Activated T-helper 2 cell treated with anti-CD3 and anti-CD28 coated beads, Interferon-gamma antibody, Interleukin-2, Interleukin-4, amounts not matched to agents 10 μg/mL and 5 μg/mL and 100 μg/mL, durations not matched to agents 14 hours and 24 hours and 36 hours (primary cell): ENCODE measurements at places on chromosomes 7 and 10. TPM values are rescaled to one million over a fixed set of nuclear protein-coding genes. Genes with fewer than 3 reads are reported as not detected.

DNA sequence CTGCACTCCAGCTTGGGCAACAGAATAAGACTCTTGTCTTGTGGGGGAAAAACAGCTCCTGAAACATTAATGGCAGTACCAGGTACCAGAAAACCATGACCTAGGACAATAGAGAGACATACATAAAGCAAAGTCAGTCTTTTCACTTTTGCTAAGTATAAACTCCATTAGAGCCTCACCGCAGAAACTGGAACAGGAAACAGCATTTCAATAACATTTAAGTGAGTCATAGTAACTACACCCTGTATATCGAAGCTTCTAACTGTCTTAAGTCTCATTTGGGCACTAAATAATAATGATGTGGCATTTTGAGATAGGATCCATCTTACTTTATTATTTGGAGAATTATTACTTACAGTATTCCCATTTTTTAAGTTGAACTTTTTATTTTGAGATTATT is 517.8 kb upstream of the CELF2 start:
- H3K4me1 ChIP-seq = peaks cover 7% of the 10 kb centered on the region
- no peak overlapping the region for H3K4me3 ChIP-seq
- H3K27me3 ChIP-seq = peaks cover 2% of the 10 kb centered on the region
- H3K36me3 ChIP-seq = peaks cover 5% of the 10 kb centered on the region
- no peak for DNase-seq

The PSD gene
- total RNA-seq = 10.6 and 13.4 TPM in 2 replicates

The BMPER gene
- total RNA-seq = not detected in 2 replicates

- no peak overlapping the region for H3K27ac ChIP-seq
- H3K4me3 ChIP-seq = no peak overlapping the region
- H3K27me3 ChIP-seq = peaks cover 5% of the 10 kb centered on the region
- H3K4me1 ChIP-seq = no peaks in the 10 kb centered on the region
These were observed 401.3 kb downstream of the DNAJB6 start for GRCh38 chr7:157738066-157738460.

GRCh38 chr7:121744877-121745276 is 128.1 kb upstream of the PTPRZ1 start:
- no peak overlapping the region for H3K27ac ChIP-seq
- H3K4me1 ChIP-seq = no peaks in the 10 kb centered on the region
- DNase-seq = no peak
- no peak overlapping the region for H3K4me3 ChIP-seq

- no peaks in the 10 kb centered on the region for H3K27me3 ChIP-seq
- H3K36me3 ChIP-seq = no peaks in the 10 kb centered on the region
- no peaks in the 10 kb centered on the region for H3K4me1 ChIP-seq
- no peak overlapping the region for H3K27ac ChIP-seq
- H3K4me3 ChIP-seq = no peak overlapping the region
- no peak for DNase-seq
These were observed 567.5 kb upstream of the SORCS1 start for GRCh38 chr10:107732045-107732444.

DNA sequence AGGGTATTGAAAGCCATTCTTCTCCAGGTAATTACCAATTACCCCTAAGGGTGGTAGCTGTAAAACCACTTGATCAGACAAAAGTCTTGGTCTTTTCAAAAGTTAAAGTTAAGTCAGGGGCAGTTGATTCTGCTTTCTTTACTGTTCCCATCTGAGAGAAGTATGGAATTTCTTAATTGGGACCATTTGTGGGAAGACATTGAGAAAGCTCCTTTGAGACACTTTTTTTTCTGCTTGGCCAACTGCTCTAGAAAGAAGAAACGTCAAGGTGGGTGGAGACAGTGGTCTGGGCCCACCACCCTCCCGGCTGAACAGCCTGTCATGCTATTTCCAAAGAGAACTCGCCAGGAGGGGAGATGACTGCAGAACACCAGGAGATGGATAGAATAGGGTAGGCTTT is 45.3 kb downstream of the WNT2 start:
- H3K27ac ChIP-seq = no peak overlapping the region
- H3K36me3 ChIP-seq = no peaks in the 10 kb centered on the region
- no peaks in the 10 kb centered on the region for H3K27me3 ChIP-seq
- DNase-seq = no peak

The COG5 gene
- total RNA-seq = 35.2 and 36.0 TPM in 2 replicates

The ANKRD22 gene
- not detected in 2 replicates for total RNA-seq

The RBP4 gene
- not detected in 2 replicates for total RNA-seq

DNA sequence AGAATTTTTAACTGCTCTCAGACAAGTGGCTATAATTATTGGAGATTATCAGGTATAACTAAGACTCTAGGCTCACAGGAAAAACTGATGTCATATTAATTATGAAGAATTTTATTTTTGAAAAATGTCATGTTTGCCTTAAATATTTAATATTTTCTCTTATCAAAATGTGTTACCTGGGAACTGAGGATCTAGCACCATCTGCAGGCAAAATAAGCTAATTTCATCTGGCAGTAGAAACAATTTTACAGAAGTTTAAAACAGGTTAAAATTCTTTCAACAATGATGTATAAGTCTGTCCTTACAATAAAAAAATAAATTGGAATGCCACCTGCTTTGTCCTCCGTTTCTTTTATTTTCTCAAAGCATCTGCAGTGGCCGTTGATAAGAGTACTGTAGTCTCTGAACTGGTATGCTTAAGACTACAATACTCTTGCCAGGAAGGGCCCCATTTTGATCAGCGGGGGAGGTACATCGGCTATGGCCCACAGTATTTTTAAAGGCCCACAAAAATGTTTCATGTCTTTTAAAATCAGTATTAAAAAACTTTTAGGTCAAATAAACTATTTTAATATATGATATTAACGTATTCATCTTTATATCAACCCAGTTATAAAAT is 81.3 kb downstream of the VWDE start:
- no peaks in the 10 kb centered on the region for H3K36me3 ChIP-seq
- DNase-seq = no peak
- no peak overlapping the region for H3K27ac ChIP-seq
- H3K4me1 ChIP-seq = no peaks in the 10 kb centered on the region
- no peak overlapping the region for H3K4me3 ChIP-seq
- H3K27me3 ChIP-seq = no peaks in the 10 kb centered on the region

DNA sequence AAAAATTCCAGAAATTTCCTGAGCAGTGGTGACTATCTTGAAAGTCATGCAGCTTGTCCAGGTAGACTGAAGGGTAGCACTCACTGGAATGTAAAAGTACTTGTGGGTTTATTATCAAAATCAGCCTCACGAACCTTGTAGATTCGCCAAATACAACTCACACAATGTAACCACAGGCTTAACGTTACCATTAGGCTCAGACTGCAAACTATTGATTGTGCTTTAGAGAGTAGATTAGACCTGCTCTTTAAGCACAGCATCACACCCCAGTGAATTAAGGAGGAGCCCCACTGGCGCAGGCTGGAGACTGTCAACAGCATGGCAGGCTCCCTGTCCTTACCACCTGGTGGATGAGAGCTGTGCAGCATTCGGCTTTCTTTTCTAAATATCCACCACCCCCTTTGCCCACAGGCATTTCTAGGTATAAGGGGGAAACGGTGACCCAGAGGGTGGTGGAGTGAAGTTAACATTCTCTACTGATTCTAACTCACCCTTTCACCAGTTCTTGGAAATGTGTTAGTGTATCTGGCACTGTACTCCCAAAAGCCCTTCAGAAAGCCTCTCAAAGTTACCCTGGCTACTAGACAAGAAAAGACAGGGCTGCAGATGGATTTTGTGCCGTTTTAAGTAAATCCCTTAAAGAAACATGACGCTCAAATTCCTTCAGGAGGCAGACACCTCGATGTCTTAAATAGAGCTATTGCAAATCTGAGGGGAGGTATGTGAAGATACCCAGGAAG is 56.6 kb downstream of the GSDME start:
- H3K27ac ChIP-seq = no peak overlapping the region
- H3K27me3 ChIP-seq = no peaks in the 10 kb centered on the region
- DNase-seq = no peak
- peaks cover 1% of the 10 kb centered on the region for H3K4me1 ChIP-seq

DNA sequence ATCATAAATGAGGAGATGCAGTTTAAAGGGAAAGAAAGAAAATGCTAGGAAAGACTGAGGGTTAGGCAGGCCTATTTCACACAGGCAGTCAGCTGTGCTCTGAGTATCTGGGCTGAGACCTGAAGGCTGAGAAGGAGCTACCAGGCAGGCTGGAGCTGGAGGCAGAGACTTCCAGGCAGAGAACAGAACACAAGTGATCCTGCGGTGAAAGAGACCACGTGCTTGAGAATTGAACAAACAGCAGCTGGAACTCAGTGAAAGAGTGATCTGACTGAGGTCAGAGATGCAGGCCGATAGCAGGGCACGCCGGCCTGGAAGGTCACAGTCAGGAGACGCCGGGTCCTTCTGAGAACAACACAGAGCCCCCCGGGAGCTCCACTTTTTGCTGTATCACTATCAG is 147.8 kb downstream of the ADAM12 start:
- H3K36me3 ChIP-seq = no peaks in the 10 kb centered on the region
- no peak for DNase-seq
- no peaks in the 10 kb centered on the region for H3K27me3 ChIP-seq
- H3K4me1 ChIP-seq = no peaks in the 10 kb centered on the region

GRCh38 chr7:86411814-86412213 is 231.9 kb upstream of the GRM3 start:
- no peak for DNase-seq
- no peaks in the 10 kb centered on the region for H3K36me3 ChIP-seq
- H3K4me1 ChIP-seq = no peaks in the 10 kb centered on the region
- H3K27ac ChIP-seq = no peak overlapping the region

The CTAGE4 gene
- 1.2 and 1.6 TPM in 2 replicates for total RNA-seq

GRCh38 chr10:6002809-6003510 is 25.6 kb upstream of the IL15RA start:
- DNase-seq = no peak
- H3K27me3 ChIP-seq = peaks cover 6% of the 10 kb centered on the region
- peak overlapping the region; percentile 85 for H3K27ac ChIP-seq
- H3K4me1 ChIP-seq = peaks cover 48% of the 10 kb centered on the region
- H3K4me3 ChIP-seq = peak overlapping the region; percentile 28

DNA sequence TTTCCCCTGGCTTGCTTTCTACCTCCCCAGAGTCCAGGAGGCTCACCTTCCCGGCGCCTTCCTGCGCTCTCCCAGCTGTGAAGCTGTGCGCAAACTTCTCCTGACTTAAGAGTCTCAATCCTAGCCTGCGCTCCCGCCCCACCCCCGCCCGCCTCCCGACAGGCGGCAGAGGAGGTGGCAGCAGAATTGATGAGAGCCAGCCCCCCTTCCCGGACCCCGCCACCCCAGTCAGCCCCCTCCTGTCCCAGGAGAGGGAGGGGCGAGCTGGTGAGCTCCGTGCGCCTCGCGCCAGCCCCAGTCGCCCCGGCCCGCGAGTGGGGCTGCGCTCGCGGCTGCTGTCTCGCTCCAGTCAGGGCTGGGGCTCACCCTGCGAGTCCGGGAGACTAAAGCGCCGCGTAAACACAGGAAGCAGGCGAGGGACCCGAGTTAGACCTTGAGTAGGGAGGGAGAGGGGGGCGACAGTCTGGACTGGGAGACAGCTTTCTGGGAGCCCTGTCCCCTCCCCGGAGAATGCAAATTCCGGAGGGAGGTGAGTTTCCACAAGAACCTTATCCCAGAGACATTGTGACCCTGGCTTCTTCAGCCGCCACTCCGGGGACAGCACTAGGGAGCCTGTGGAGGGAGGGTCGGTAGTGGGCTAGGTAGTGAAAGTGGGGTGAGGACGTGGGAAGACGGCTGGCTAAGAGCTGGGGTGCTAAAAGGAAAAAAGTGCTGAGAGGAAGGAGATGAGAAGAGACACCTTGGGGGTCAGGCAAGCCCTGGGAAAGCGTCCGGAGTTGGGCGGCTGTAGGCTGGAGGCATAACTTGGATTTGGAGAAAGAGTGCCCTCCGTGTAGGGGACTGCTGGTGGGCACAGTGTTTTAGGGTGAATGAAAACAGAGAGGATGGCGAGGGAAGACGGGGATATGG is at the start of gene CALCR:
Gene CALCR, minus strand, starts transcription at position 79 of the 909 bp plus-strand sequence. CDS start 87,743 bp downstream, outside the sequence.
- H3K4me3 ChIP-seq = no peak within 1 kb of the TSS
- no peaks in the 10 kb centered on the region for H3K4me1 ChIP-seq
- H3K27me3 ChIP-seq = peaks cover 45% of the 10 kb centered on the region
- H3K27ac ChIP-seq = no peak within 1 kb of the TSS
- H3K36me3 ChIP-seq = no peaks in the 10 kb centered on the region

The ACSL5 gene
- total RNA-seq = 39.7 and 45.9 TPM in 2 replicates

The TAS2R3 gene
- 1.2 and 1.5 TPM in 2 replicates for total RNA-seq

DNA sequence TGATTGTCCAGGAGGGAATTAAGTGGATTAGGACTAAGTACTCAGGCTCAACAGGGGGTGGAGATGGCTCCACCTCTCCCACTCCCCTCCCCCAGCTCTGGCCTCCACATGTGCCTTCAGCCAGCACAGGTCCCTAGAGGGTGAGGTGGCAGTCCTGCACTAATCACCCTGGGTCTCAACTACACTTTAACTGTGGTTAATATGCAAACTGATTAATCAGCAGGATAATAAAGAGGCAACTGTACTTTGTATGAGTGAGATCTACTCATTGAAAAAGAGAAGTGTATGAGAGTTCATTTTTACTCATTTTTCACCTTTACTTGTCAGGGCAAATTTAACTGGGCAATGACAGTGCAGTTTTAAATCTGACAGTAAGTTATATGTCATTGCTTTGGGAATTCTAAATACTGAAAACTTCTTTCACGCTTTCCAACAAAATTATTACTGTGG is 223.8 kb upstream of the CCDC6 start:
- no peak overlapping the region for H3K4me3 ChIP-seq
- no peak overlapping the region for H3K27ac ChIP-seq
- no peak for DNase-seq
- peaks cover 3% of the 10 kb centered on the region for H3K4me1 ChIP-seq

DNA sequence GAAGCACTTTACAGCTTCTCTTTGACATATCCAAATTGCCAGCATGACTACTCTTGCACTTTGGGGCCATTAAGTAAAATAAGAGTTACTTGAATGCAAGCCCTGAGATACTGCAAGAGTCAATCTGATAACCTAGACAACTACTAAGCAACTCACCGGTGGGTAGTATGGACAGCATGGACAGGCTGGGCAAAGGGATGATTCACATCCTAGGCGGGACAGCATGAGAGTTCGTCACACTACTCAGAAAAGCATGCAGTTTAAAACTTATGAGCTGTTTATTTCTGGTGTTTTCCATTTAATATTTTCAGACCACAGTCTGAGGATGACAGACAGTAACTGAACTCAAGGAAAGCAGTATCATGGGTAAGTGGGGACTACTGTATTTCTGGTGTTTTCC is 84.0 kb downstream of the ORC5 start:
- no peaks in the 10 kb centered on the region for H3K4me1 ChIP-seq
- no peaks in the 10 kb centered on the region for H3K27me3 ChIP-seq
- H3K36me3 ChIP-seq = peaks cover 19% of the 10 kb centered on the region

The NRP1 gene
- 6.1 and 6.6 TPM in 2 replicates for total RNA-seq

GRCh38 chr7:119783799-119784198 is 489.2 kb upstream of the KCND2 start:
- no peaks in the 10 kb centered on the region for H3K27me3 ChIP-seq
- no peak overlapping the region for H3K4me3 ChIP-seq
- no peaks in the 10 kb centered on the region for H3K4me1 ChIP-seq
- no peak for DNase-seq
